ENCODE measurements at places on chromosomes 3 and 15. TPM values are rescaled to one million over a fixed set of nuclear protein-coding genes. Genes with fewer than 3 reads are reported as not detected.

Gene CEP63
- polyA plus RNA-seq: 19.6 TPM

- H3K27me3 ChIP-seq: peaks cover 4% of the 10 kb centered on the region
- no peak for DNase-seq
- H3K27ac ChIP-seq: no peak overlapping the region
- H3K4me1 ChIP-seq: no peaks in the 10 kb centered on the region
- no peak overlapping the region for H3K4me3 ChIP-seq
- no peaks in the 10 kb centered on the region for H3K36me3 ChIP-seq
These were observed 141.0 kb downstream of the TMCO5A start for GRCh38 chr15:38075466-38075865.

GRCh38 chr15:59401824-59402569 is 29.3 kb upstream of the MYO1E start:
- no peaks in the 10 kb centered on the region for H3K27me3 ChIP-seq
- no peaks in the 10 kb centered on the region for H3K4me1 ChIP-seq
- no peak overlapping the region for H3K4me3 ChIP-seq
- no peaks in the 10 kb centered on the region for H3K36me3 ChIP-seq
- DNase-seq: no peak
- no peak overlapping the region for H3K27ac ChIP-seq

- no peak overlapping the region for H3K4me3 ChIP-seq
- no peaks in the 10 kb centered on the region for H3K36me3 ChIP-seq
- no peak overlapping the region for H3K27ac ChIP-seq
- no peak for DNase-seq
These were observed 329.9 kb downstream of the RBMS3 start for GRCh38 chr3:29610781-29611180.

- H3K27me3 ChIP-seq: no peaks in the 10 kb centered on the region
- no peaks in the 10 kb centered on the region for H3K36me3 ChIP-seq
- no peak overlapping the region for H3K27ac ChIP-seq
- H3K4me3 ChIP-seq: no peak overlapping the region
- DNase-seq: no peak
These were observed 72.2 kb upstream of the EPHB3 start for GRCh38 chr3:184489268-184489841.

Gene SNTN
- not detected for polyA plus RNA-seq

- DNase-seq: no peak
- H3K4me3 ChIP-seq: no peak overlapping the region
- no peaks in the 10 kb centered on the region for H3K27me3 ChIP-seq
- peaks cover 88% of the 10 kb centered on the region for H3K36me3 ChIP-seq
- H3K4me1 ChIP-seq: no peaks in the 10 kb centered on the region
These were observed 11.2 kb upstream of the CXCR6 start for GRCh38 chr3:45932112-45932511.

DNA sequence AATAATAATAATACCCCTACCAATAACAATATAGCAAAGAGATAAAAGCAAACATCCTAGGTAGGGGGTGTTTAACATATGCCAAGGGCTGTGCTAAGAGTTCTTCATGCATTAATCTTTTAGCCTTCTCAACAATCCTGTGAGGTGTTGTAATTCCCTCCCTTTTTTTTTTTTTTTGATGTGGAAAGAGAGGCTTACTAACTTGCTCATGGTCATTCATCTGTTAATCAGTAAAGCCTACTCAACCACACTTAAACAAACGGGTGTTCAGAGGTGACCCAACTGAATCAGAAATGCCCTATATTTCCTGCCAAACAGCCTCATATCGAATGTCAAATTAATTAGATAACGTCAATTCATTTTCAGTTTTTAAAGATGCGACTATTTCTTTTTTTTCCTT is 232.1 kb downstream of the CTNNB1 start:
- H3K27ac ChIP-seq: no peak overlapping the region
- no peaks in the 10 kb centered on the region for H3K36me3 ChIP-seq
- H3K27me3 ChIP-seq: no peaks in the 10 kb centered on the region
- no peaks in the 10 kb centered on the region for H3K4me1 ChIP-seq

DNA sequence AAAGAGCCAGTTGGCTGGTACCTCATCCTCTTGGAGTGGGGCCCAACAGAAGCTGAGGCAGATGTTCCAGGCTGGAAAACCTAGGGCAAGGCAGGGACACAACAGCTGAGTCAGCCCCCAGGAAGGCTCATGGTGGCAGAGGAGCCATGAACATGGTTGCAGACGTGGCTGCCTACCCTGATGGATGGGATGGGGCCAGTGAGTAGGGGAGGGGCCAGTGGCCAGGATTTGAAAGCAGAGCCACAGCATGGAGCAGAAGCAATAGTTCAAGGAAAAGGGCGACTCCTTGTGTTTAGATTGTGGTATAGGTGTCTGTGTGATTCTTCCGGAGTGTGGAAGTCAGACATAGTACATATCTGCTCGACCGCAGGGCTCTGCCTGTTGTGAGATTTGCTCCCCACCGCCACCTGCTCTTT is 24.2 kb downstream of the PXYLP1 start:
- DNase-seq: peak; percentile 55
- H3K4me1 ChIP-seq: no peaks in the 10 kb centered on the region
- no peaks in the 10 kb centered on the region for H3K36me3 ChIP-seq
- no peaks in the 10 kb centered on the region for H3K27me3 ChIP-seq

Data from CD4-positive, alpha-beta memory T cell (primary cell).